ENCODE measurements at places on chromosomes 7 and 10.

DNA sequence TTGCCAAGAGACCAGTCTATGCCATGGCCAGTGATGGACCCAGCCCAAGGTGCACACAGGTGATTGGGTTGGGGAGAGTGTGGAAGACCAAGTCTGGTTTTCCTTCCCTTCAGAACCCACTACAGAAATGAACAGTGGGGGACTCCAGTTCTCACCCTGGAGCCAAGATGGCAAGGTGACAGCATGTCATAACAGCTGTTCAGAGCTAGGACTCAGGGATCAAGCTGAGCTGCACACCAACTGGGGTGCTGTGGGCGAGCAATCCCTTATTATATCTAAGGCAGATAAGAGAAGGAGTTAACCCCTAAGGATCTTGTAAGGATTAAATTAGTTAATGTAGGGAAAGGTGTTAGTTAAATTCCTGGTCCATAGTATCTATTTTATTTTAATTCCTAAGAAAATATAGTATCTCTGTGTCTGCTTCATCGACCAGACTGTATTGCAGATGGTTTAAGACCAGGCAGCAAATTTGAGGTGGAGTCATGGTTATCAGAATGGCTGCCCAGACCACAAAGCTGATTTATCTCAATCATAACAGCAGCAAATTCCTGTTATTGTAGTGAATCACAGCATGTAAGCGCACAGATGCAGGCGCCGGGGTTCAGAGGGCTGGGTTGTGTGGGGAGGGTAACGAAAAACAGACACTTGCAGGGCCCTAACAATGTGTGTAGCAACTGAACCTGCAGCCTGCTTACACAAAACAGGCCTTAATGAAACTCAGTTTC, 208.7 kb upstream of the ZNF32 start:
- DNase-seq: peak; percentile 94

DNA sequence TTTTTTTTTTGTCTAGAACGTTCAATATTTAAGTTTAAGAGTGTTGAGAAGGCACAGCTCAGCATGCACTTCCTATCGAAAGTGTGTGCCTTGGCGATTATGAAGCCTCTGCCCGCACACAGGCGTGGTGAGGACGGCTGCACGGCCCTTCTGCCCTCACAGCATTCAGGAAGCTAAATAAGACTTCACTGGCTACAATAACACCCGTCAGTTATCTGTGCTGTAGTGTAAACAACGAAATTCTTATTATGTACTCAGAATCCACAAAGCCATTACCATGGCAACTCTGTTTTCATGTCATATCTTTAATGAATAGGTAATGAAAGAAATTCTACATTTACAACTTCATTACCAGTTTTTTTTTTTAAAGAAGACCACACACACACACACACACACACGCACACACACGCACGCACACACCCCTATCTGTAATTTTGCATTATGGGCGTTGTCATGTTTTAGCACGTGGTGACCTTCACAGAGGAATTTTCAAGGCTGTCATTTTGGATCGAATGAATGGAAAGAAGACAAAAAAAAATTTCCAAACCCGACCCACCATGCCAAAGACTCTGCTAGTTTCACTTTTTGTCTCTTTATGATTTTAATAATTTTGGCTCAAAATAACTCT, 254.8 kb upstream of the CTBP2 start:
- DNase-seq: peak; percentile 12

- DNase-seq: no peak
These were observed 93.5 kb downstream of the AUTS2 start for GRCh38 chr7:69691734-69692133.

- DNase-seq: peak; percentile 15
These were observed 75.3 kb upstream of the TAS2R16 start for GRCh38 chr7:123070702-123071286.

- peak; percentile 58 for DNase-seq
These were observed 21.0 kb upstream of the ASB15 start for GRCh38 chr7:123580406-123581161.

DNA sequence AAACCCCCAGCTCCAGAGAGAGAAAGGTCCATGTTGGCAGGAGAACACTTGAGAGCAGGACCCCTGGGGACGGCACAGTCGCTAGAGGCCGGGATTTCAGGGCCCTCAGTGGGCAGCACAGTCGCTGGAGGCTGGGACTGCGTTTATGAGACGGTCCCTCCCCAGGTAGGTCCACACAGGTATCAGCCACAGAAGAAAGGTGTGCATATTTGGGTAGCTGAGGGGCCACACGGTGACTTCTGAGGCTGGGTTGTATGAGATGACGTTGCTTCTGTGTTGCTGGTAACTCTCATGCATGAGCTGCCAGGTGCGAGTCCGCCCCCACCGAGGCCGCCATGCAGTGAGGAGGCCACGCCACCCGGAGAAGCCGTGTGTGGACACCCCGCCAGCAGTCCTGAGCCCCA, 56.9 kb upstream of the PPP2R2D start:
- no peak for DNase-seq
